ENCODE measurements at places on chromosomes 1 and 21. TPM values are rescaled to one million over a fixed set of nuclear protein-coding genes. Genes with fewer than 3 reads are reported as not detected.

The SMIM11 gene
- 29.5 TPM for total RNA-seq

The B4GALT2 gene
- 76.2 TPM for total RNA-seq

The S100A12 gene
- not detected for total RNA-seq

The LDLRAD1 gene
- not detected for total RNA-seq

The GPR157 gene
- total RNA-seq: 0.87 TPM

The NENF gene
- 74.4 TPM for total RNA-seq

The ATP5PO gene
- 509 TPM for total RNA-seq

The FAM151A gene
- total RNA-seq: not detected

The MRPL39 gene
- 71.7 TPM for total RNA-seq

The TMOD4 gene
- total RNA-seq: 1.2 TPM

The TMEM82 gene
- total RNA-seq: not detected

The CNR2 gene
- total RNA-seq: not detected

The USP33 gene
- total RNA-seq: 42.2 TPM

The SH3GLB1 gene
- total RNA-seq: 33.9 TPM

The NBPF10 gene
- total RNA-seq: 0.72 TPM

The BGLAP gene
- 1.2 TPM for total RNA-seq

The VPS45 gene
- total RNA-seq: 27.4 TPM

The FCGR1A gene
- total RNA-seq: not detected

The FABP3 gene
- total RNA-seq: not detected

The S100A6 gene
- 26.3 TPM for total RNA-seq

The KANK4 gene
- total RNA-seq: not detected

The RPTN gene
- total RNA-seq: not detected

The CSMD2 gene
- not detected for total RNA-seq

The SLC5A3 gene
- 12.1 TPM for total RNA-seq

The CLCA2 gene
- total RNA-seq: not detected

The SYT11 gene
- total RNA-seq: 0.18 TPM

The ROR1 gene
- total RNA-seq: 0.07 TPM

The TRAF3IP3 gene
- 0.80 TPM for total RNA-seq

The LCE3E gene
- total RNA-seq: not detected

The HCN3 gene
- 6.6 TPM for total RNA-seq

The ASPM gene
- 56.2 TPM for total RNA-seq

The MAP1LC3C gene
- not detected for total RNA-seq

The RYR2 gene
- 0.18 TPM for total RNA-seq
